ENCODE measurements at places on chromosomes 5 and 9.
A peak's percentile ranks its signal among the peaks of the same experiment; 100 is the strongest.

DNA sequence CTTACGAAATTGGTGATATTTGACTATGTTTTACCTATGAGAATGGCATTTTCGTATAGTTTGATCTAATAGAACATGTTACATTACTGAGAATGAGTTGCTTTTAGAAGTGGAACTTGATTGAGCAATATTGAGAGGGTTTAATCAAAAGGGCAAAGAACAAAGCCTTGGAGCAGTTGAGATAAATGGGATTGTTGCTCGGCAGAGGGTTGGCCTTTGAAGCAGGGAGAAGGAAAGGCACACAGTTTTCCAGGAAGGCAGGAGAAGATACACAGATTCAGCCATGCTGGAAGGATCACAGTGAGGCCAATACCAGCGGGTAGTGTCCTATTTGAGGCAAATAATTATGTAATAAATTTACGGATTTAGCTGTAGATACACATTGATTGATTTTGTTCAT lies 19.5 kb downstream of the MAN2A1 start:
- DNase-seq = no peak

- DNase-seq = no peak
These were observed 64.6 kb downstream of the ENC1 start for GRCh38 chr5:74575741-74576538.

- DNase-seq = no peak
These were observed 3.1 kb upstream of the RGMB start for GRCh38 chr5:98770209-98770910.

GRCh38 chr5:39190311-39191102 lies 28.9 kb downstream of the FYB1 start:
- no peak for DNase-seq

DNA sequence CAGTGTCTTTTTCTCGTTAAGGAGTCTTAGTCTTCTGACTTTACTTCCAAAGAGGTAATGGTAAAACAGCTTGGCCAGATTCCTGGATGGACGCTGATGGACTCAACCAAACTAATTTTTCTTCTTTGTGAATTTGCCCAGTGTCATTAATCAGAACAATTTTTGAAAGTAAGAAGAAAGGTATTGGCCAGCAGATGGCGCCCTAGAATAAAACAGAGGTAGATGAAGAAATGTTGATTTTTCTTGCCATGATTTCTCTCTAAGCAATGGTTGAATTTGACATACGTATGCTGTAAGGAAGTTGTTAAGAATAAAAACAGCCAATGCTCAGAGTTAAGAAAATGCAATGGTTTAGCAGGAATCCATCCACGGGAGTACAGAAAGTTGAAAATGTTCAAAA lies 500.0 kb downstream of the DIRAS2 start:
- DNase-seq = peak; percentile 49

DNA sequence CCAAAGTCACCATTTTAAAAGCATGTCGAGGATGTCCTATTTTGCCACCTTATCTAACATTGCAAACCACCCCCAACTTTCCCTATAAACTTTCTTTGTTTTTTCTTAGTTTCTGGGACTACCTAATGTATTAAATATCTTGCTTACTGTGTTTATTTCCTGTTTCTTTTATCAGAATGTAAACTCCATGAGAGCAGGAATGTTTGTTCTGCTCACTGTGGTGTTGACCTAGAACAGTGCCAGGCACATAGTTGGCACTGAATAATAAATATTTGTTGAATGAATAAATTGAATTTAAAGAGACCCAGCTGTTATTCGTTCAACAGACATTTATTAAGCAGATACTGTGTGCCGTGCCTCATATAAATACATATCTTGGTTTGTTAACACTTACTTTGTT lies 35.2 kb downstream of the MACIR start:
- DNase-seq = no peak

DNA sequence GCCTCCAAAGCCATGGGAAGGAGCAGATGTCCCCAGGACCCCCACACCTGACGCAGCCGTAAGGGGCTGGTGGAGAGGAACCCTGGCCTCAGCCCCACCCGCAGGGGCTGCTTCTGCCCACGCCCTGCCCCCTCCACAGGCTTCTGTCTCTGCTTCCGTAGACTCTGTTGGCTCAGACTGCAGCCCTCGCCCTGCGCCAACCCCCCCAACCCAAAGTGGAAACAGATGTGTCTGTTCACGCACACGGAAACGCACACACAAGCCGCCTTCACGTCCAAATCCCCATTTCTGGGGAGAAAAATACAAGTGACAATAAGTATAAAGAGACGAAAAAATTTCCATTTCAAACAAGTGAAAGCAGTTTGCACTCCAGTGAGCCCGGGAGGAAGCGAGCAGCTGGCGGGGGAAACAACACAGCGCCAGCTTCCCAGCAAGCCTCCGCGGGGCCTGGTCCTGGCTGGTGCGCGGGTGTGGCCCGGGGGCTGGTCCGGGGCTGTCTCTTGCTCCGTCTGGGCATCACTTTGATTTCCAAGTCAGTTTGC lies 32.6 kb upstream of the RXRA start:
- DNase-seq = no peak

DNA sequence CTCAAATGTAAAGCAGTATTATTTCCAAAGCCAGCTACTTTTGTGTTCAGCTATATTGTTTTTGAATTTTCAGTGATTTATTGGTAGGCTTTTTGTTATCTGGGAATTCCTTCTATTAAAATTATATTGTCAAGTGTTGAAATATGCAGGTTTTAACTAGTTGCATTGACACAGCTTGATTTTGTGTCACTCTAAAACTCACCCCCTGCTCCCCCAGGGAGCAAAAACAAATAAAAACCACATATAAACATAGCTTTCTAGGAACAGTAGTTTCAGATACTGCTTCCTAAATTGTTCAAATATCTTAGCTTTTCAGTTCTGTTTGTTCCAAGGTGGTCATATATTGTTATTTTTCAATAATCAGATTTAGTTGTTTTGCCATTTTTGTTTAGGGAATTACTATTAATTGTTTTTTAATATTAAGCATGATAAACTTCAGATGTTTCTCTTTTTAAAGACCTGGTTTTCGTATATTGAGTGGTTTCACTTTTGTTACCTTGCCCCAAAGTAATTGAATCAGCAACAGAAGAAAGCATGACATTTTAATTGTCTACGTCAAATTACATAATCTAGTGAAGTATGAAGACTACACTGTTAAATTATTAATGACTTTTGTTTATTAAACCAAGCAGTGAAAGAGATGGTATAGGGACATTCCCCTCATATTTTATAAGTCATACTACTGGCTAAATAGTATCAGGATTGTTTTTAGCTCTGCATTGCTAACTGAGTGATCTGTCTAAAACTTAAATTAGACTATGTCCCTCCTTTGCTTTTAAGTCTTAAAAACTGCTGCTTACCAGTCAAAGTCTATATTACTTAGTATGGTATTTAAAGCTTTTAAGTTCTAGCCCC lies 43.4 kb downstream of the ERBIN start:
- no peak for DNase-seq

DNA sequence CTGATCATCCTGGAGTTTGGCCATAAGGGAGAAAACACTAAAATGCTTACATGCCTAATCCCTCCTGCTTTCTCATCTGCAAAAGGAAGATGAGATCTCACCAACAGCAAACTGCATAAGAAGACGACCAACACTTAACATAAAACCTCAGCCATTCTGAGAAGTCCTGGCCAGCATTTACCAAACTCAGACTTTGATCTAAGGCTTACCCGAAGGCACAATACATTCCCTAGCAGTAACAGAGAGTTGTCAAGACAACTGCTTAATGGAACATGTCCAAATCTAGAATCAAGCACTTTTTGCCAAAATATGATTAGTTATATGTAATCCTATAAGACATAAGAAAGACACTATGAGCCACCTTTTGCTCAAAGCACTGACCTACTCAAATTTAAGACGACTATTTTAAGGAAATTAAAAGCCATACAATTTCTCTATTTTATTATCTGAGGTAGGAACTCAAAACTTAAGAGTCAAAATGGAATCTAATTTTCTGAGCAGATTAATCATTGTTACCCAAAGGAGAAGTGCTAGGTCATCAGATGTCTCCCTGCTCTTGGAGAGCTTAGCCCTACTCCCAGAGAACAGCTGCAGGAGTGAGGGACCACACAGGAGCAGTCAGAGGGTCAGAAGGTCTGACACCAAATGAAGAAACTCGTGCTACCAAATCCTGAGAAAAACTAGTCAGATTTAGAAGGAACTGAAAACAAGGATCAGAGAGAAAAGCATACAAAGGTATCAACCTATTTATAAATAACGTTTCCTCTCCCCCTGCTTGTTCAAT lies 39.3 kb downstream of the EPB41L4A start:
- no peak for DNase-seq

- no peak for DNase-seq
These were observed 763 bp downstream of the FGD3 start for GRCh38 chr9:92948038-92948534.

GRCh38 chr9:117334101-117334500 lies 80.8 kb downstream of the ASTN2 start:
- DNase-seq = no peak

Data from activated CD4-positive, alpha-beta T cell treated with anti-CD3 and anti-CD28 coated beads, Interleukin-2, amount 50 U/mL, for 4 hours (primary cell).